ENCODE measurements at places on chromosomes 16 and 17.

DNA sequence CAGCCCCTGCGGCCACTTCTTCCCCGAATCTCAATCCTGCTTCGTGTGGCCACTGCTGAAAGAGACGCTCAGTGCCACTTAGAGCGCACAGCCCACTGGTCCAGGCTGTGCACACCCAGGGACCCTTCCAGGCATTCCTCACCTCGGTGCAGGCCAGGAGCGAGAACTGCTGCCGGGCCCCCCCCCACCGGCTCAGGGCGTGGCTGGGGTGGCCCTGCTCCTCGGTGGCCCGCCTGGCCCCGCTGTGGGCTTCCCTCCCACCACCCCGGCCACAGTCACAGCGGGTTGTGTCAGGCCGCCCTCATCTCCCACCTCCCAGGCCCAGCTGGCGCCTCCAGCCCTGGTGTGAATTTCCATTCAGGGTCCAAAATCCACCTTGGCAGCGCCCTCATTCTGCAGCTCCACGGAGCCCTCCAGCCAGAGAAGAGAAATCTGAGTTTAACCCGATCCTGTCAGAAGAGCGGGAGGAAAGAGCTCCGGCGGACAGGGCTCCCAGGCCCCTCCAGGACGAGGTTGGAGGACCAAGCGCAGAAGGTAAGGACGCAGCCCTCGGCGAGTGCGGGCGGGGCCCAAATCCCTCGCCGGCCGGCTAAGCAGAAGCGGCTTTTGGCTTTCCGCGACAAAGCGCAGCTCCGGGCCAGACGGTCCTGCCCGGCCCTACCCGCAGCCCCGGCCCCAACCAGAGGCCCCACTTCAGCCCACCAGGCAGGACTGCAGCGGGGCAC, 12.0 kb downstream of the TBC1D16 start:
- no peak overlapping the region for H3K27ac ChIP-seq
- H3K36me3 ChIP-seq = no peaks in the 10 kb centered on the region
- DNase-seq = no peak
- peaks cover 9% of the 10 kb centered on the region for H3K4me1 ChIP-seq

DNA sequence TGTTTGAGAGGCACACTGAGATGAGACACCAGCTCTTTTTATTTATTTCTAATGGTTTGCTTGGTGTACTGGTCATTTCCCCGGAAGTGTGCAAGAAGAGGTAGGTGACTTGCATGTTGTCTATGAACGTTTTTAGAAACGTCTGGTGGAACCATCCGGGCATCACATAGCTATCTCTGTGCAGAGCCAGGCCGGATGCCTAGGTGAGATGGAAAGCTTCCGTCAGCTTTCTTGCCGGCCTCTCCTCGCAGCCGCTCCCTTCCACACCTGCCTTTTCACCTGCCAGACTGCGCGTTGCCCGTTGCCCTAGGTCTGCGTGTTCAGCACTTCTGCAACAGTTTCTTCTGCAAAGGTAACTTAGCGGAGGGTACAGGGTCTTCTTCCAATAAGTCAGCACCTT, 416.0 kb downstream of the WWOX start:
- H3K27me3 ChIP-seq = no peaks in the 10 kb centered on the region
- H3K36me3 ChIP-seq = no peaks in the 10 kb centered on the region
- no peak overlapping the region for H3K4me3 ChIP-seq
- H3K27ac ChIP-seq = no peak overlapping the region

- H3K27ac ChIP-seq = no peak overlapping the region
- peaks cover 13% of the 10 kb centered on the region for H3K4me1 ChIP-seq
- H3K27me3 ChIP-seq = peaks cover 7% of the 10 kb centered on the region
- no peaks in the 10 kb centered on the region for H3K36me3 ChIP-seq
These were observed 1.3 kb downstream of the TUBB3 start for GRCh38 chr16:89924297-89924924.

- no peak overlapping the region for H3K27ac ChIP-seq
- H3K27me3 ChIP-seq = no peaks in the 10 kb centered on the region
- DNase-seq = no peak
- H3K4me1 ChIP-seq = no peaks in the 10 kb centered on the region
- no peaks in the 10 kb centered on the region for H3K36me3 ChIP-seq
These were observed 647.7 kb upstream of the SOX9 start for GRCh38 chr17:71472809-71473789.

DNA sequence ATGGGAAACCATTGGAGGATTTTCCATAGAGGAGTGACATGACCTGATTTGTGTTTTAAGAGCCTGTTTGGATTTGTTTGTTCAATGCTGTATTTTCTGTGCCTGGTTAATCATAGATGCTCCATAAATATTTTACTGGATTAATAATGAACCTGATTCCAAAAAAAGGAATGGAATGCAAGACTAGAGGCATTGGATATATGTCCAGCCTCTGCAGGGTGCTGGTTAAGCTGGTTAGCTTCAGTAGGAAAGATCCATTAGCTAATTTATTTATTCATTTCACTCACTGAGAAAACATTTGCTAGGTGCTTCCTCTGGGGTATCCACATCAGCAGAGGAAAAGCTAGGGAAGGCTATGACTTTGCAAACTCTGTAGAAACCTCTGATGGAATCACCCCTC, 57.7 kb downstream of the SHISA9 start:
- H3K36me3 ChIP-seq = no peaks in the 10 kb centered on the region
- no peak overlapping the region for H3K4me3 ChIP-seq
- no peak overlapping the region for H3K27ac ChIP-seq
- H3K4me1 ChIP-seq = peaks cover 13% of the 10 kb centered on the region
- H3K27me3 ChIP-seq = no peaks in the 10 kb centered on the region

DNA sequence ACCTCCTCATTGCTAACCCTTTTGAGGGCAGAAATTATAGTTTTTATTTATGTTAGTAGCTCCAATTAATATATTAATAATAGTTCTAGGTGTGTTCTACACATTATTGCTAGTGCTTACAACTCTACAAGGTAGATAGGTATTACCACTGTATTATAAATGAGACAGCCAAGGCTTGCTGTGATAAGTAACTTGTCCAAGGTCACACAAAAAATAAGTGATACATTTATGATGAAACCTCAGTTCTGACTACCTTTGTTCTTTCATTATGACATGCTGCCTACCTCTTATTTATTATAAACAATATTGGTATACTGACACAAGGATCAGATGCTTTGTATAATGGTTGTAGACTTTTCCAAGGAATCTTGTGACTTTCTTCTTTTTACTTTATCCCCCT, 41.2 kb downstream of the NFAT5 start:
- no peak for DNase-seq
- no peaks in the 10 kb centered on the region for H3K27me3 ChIP-seq
- no peaks in the 10 kb centered on the region for H3K36me3 ChIP-seq
- H3K27ac ChIP-seq = no peak overlapping the region
- peaks cover 21% of the 10 kb centered on the region for H3K4me1 ChIP-seq

Measured in thoracic aorta (tissue), 2 donors.